Astrocyte of the cerebellum (primary cell): ENCODE measurements at places on chromosomes 5 and 9.

- DNase-seq = no peak
These were observed 85.3 kb downstream of the MVB12B start for GRCh38 chr9:126411948-126412284.

DNA sequence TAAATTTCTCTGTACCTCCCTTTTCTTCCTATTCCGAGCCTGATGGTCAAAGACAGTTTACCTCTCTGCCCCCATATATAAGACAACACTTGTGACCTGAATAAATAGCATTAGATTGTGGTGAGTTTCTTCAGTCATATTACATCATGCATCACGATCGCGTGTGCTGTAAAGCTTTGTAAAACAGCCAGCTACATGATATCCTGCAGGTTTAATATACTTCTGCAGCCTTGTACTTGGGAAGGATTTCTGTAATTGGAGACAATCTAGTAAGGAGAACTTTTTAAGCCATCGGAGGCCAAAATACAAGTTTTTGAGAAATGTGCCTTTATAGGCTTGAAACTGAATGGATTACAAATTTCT is 711.8 kb upstream of the WWC1 start:
- DNase-seq = no peak

DNA sequence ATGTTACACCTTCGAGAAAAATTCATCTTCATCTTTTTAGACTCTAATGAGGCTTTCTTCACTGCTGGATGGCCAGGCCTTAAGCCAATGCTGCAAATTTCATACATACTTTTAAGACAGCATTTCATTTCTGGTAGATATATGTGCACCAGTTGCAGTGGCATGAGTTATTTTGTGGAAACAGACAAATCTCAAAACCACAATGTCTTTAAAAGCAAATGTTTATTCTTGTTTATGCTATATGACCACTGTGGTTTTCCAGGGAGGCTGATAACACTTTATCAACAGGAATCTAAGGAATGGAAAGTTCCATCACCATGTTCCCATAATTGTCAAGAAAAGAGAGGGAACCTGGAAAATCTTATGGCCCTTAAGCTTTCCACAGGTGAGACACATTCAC is 27.7 kb downstream of the CDH9 start:
- DNase-seq = no peak

DNA sequence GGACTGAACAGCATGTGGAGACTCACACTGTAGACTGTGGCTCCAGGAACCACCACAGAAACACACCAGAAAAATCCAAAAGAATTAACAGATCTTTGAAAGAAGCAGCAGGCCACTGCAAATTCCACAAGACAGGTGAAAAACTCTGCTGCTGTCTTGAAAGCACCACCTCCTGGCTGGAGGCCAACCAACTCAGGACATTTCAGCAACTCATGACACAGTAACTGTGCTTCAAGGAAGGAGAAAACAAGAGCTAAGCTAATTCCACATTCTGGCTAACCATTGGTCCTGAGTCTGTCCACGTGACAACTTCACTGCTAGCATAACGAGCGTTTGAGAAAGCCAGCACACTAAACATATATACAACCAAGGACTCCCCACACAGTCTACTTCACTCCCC is 625.1 kb downstream of the PRELID2 start:
- DNase-seq = no peak

GRCh38 chr9:110101531-110102161 is 106.3 kb downstream of the C9orf152 start:
- no peak for DNase-seq

DNA sequence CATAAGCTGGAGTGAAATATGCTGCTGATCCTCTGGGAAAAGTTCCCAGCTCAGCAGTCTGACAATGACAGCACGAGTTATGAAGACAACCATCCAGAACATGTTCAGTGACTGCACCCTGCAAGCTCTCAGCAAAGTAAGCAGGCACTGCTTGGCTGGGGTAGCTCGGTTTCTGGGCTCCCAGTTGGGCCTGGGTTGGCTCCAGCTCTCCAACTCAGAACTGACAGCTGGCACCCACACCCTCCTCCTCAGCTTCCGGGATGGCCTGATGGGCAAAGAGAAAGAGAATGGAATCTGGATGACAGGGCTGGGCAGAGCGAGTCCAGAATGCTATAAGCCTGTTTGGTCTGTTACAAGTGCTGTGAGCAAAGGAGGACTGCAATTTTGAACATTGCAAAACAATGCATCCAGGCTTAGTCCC is 185.0 kb downstream of the CSNK1G3 start:
- no peak for DNase-seq

DNA sequence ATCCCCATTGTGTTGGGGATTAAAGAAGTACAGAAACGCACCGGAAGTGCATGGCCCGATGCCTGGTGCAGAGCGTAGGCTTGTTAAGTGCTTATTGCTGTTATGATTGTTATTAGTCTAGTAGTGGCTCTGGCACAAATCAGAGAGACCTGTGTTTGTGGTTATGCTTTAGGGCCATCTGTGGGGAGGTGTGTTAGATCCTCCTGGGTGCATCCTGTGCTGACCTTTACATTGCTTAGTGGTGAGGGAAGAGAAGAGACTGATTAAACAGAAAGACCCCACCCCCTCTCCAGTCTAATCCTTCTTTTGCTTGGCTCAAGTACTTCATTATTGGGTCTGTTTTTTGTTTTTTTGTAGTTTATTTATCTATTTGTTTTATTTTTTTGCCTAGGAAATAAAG is 112.7 kb upstream of the SPRY4 start:
- DNase-seq = no peak

GRCh38 chr5:38595132-38595745 is 38.8 kb upstream of the LIFR start:
- peak; percentile 91 for DNase-seq

DNA sequence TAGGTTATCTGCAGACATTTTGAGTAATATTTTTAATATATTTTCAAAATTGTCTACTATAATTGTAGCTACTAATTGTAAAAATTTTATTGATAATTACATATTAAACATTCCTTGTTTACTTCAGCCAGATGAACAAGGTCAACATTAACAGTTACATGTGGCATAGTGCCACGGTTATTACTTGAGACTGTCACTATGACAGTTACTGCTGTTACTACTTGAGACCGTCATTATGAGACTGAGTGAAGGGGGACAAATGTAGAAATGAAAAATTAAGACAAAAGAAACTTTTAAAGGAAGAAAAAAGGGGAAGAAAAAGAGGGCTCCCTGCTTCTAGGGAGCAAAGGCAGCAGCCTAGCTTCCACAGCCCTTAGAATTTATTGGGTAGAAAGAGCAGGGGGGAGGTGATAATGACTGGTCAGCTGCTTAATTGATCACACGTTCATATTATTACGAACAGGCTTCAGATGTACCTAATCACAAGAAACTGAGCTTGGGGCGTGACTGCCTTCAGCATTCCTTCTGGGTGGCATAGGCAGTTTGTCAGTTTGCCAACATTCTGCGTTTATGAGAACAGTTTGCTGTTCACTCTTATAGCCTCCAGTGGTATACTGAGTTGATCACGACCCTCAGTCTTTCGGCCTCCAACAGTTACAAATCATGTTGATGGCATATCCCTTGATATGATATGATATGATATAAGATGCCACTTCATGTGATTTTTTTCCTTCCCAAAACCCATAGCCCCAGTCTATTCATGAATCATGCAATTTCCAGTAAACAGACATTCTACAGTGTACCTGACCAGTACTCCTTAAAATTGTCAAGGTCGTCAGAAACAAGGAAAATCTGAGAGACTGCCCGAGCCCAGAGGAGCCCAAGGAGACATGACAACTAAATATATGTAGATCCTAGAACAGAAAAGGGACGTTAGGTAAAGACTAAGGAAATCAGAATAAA is 13.1 kb downstream of the MARCHF6 start:
- DNase-seq = no peak

- no peak for DNase-seq
These were observed 96.2 kb downstream of the DROSHA start for GRCh38 chr5:31435730-31436129.

DNA sequence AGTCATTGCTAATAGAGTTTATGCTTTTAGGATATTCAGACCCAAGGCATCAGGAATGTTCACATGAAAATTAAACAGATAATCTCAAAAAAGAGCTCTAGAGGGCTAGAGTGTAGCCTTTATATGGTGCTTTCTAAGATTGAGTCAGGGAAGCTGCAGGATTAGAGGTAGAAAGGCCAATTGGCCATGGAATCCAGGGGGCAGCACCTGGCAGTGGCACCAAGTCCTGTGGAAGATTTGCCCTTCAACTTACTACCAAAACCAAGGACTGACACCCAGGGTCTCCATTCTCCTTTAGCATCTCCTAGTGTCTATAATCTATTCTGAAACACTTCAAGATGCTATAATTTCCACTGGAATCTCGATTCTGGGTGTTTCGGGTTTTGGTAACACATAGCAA is 112.4 kb downstream of the ACER2 start:
- no peak for DNase-seq

DNA sequence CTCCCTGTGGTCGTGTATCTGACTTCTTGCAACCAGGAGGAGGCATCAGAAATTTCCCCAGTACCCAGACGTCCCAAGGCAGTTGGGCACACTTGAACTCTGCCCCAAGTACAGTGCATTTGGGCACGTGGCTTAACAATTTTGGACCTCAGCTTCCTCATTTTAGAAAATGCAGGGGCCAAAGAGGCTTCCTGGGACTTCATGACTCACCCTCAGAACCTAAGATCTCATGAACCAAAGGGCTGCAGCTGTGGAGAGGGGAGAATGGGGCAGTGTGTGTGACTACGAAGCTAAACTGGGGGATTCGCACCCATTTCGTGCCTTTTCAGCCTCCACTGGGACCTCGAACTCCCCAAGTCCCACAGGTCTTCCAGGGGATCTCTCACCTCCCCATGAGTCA is 59.2 kb downstream of the SYK start:
- DNase-seq = no peak

DNA sequence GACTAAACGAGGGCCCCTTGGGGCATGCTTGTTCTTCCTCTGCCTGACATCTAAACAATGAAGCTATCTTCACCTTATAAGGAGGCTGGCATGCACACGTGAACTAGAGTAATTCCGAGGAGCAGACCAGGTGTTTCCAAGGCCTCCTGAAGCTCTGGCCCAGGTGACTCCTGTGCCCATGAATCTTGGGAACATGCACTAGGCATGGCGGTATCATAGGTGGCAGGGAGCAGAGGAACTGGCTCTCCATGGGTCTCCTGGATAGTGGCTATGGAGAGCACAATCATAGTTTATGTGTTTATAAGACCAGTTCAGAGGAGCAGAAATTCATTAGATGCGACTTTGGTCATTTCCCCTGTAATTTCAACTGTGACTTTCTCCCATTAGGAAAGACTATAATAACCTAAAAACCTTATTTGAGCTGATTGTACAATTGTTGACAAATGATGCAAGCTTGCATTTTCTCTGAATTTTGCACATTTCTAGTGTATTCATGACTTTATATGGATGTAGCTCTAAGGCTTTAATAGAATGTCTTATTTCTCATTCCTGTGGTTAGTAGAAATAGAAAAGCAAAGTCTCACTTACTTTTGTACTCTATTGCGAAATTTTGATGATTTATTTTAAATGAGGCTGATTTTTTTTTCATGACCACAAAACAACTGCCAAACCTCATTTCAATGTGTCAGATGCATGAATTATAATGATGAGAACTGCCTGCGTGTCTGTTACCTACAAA is 135.3 kb upstream of the RPS23 start:
- DNase-seq = peak; percentile 94

DNA sequence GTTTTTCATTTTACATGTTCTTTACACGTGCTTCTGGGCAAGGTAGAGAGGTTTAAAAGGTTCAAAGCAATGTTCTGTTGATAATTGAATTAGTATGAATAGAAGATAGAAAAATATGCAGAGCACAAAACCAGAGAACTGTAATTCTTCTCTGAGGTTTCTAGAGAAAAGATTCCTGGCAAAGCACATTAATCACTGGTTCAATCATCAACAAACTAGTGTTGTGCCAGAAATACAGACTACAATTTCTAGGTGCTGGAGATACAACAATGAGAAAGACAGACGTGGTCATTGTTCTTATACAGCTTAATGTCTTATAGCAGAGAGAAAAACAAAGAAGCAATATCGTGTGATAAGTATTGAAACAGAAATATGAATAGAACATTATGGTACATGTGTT is 25.5 kb downstream of the MEGF9 start:
- no peak for DNase-seq

GRCh38 chr9:133037775-133038515 is 7.1 kb downstream of the GTF3C5 start:
- DNase-seq = no peak

DNA sequence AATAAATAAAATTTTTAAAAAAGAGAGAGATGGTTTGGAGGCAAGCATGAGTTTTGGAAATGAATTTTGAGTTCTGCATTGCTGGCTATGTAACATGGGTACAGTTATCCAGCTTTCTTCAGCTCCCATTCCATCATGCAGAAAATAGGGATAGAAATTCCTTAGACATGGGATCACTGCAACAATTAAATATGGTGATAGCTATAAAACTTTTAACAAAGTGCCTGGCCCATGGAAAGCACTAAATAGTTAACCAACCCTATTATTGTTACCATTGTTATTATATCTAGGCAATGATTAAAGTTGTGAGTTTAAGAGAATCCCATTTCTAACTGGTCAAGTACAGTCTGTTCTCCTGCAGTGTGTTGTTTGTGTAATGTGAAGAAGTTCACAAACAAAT is 115.4 kb upstream of the GAS1 start:
- no peak for DNase-seq

DNA sequence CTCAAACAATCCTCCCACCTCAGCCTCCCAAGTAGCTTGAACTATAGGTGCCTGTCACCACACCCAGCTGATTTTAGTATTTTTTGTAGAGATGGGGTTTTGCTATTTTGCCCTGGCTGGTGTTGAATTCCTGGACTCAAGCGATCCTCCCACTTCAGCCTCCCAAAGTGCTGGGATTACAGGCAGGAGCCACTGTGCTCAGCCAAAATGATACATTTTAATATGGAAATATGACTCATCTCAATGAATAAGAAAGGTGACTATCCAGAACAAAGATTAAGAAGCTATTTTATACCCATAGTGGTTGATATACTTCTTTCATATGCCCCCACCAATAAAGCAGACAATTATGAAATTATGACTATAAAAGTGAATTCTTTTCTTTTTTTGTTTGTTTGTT is 166.2 kb downstream of the NFIB start:
- DNase-seq = no peak

DNA sequence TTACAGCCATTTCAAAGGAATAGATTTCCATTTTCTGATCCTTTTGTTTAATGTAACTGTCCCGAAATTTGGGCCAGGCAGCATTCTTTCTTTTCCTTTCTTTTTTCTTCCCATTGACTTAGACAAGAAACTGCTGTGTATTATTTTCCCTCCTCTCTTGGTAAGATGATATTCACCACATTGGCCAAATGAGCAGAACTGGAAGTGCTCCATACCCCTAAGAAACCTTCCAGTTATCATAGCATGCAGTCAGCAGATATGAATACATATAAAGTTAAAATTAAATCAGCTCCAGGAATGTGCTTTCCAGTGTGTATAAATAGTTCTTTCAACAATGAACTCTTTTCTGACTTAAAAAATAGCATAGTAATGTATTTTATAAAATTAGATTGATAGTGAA is 168.5 kb upstream of the GAS1 start:
- DNase-seq = no peak

GRCh38 chr5:107483231-107484024 is 187.3 kb downstream of the EFNA5 start:
- no peak for DNase-seq
